Cortex of kidney (tissue), 1 donor: ENCODE measurements at places on chromosomes 7 and 10.

DNA sequence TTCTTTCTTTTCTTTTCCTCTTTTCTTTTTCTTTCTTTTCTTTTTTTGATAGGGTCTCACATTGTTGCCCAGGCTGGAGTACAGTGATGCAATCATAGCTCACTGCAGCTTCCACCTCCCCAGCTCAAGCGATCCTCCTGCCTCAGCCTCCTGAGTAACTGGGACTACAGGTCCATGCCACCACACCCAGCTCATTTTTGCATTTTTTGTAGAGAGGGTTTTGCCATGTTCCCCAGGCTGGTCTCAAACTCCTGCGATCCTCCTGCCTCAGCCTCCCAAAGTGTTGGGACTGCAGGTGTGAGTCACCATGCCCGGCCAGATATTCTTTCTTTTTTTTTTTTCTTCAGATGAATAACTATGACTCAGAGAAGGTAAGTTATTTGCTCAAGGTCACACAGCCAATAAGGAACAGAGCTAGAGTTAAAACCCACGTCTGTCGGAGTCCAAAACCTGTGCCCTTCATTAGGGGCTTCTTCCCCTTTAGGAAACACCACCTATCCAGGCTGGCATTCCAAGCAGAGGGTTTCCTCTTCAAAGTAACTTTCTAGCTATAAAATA lies 28.1 kb upstream of the DNMBP start:
- no peak for DNase-seq

DNA sequence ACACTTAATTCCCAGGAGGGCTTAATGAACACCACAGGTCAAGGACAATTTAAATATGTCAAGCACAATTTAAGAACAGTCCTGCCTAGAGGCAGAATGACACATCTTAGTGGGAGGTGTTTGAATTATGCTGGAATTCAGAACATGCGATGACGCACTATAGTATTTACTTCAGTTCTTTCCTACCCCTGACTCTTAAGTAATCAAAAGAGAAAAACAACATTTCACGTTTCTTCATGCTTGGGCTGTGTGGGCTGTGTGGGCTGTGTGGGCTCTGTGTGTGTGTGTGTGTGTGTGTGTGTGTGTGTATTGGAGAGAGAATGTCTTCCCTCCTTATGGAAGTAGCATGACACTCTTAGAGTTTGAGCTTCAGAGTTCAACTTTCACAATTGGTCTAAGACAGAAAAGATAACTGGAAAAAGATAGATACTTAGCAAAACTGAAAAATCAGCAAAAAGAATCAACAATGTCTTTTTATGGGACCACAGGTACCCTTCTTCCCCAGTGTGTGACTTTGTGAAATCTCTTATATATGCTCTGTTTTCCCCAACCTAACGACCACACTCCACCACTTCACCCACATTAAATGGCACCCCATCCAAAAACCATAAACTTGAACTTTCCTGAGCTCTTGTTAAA lies 33.7 kb upstream of the CABCOCO1 start:
- DNase-seq, result no peak

- no peak for DNase-seq
Measured at GRCh38 chr7:51430480-51431086, 114.0 kb upstream of the COBL start.

DNA sequence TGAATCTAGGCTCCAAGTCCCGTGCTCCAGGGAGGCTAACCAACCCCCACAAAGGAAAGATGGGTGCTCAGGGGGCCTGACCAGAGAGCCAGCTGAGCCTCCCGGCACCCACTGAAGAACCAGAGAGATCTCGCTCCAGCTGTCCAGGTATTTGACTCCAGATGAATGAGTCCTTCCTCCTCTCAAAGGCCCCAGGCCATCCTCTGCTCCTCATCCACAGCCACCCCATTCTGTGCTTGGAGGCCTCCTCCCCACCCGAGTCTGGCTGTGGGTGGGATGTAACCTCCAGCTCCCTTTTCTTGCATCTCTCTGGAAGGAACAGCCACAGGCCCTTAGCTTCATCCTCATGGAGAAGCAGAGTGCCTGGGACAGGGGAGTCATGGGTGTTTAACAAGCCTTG lies 44.6 kb downstream of the VSTM4 start:
- DNase-seq, result no peak

GRCh38 chr7:134920026-134920753 lies 66.1 kb upstream of the AGBL3 start:
- no peak for DNase-seq

- DNase-seq, result no peak
Measured at GRCh38 chr10:100163704-100164621, 21.9 kb downstream of the ERLIN1 start.

DNA sequence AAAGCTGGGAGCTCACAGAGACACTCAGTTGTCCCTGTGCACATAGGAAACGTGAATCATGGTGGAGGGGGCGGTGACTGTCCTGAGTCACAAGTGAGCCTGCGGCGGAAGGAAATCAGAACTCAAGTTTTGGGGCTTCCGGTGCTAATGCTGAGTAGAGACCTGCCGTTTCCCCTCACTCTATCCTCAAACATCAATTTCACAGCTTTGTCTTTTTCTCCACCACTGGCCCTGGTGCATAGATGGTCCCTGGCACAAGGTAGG lies 21.9 kb downstream of the ADCYAP1R1 start:
- no peak for DNase-seq

DNA sequence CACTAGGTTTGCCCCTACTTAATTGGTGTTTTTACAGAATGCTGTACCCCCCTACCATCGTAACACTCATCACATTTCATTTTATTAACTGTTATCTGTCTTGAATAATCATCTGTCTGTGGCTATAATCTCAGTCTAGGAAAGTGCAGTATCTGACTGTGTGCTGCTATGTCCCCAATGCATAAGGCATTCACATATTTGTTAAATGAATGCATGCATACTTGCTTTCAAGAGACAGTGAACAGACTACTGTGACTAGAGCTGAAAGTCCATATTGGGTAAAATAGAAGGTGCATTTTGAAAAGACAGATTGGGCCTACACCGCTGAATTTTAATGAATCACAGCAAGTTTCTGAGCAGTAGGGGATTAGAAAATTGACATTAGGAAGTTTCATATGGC lies 112.3 kb downstream of the ARHGAP12 start:
- no peak for DNase-seq

DNA sequence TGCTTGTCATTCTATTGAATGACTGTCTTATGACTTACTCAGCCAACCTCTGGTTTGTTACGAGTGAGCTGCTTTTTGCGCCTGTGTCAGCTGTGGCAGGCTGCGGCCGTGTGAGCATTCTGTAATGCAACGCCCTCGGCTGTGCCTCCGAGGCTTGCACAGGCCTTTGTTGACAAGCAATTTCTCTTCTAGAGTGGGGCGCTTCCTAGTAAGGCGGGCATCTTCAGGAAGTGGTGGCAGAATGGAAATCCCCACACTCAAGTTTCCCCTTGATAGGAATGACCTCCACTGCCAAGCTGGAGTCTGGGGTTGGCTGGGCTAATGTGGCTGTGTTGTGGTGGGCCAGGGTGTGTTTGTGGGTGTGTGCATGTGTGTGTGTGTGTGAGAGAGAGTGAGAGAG lies 20.2 kb upstream of the TMEM178B start:
- no peak for DNase-seq

DNA sequence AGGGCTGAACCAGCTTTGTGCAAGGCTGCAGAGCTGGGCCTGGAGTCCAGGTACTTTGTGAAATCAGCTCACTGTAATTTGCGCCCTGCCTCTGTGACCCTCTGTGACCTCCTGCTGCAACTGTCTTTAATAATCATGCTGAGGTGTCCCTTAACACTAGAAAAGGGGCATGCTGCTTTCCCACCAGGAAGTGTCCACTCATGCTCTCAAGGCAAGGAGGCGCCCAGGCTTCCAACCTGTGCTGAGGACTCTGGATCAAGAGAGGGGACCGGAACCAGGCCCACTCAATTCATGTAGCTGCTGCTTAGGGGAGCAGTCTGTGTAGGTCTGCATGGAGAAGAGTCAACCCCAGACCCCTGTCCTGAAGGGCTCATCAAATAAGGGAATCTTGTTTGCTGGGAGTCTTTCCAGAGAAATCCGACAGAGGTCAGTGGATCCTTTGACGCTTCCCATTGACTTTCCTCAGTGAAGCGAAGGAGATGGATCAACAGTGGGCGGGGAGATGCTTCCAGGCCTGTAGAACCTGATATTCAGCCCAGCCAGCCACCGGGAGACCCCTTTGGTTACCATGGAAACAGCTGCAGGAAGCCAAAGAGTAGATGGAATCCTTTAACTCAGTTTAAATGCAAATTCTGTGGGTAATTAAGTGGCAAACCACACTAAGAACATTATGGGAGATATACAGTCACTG lies 945.9 kb downstream of the GRID1 start:
- no peak for DNase-seq

GRCh38 chr7:8128449-8129317 lies 133.3 kb downstream of the ICA1 start:
- DNase-seq, result no peak

- DNase-seq, result no peak
Measured at GRCh38 chr7:94348142-94348541, 46.6 kb upstream of the COL1A2 start.

DNA sequence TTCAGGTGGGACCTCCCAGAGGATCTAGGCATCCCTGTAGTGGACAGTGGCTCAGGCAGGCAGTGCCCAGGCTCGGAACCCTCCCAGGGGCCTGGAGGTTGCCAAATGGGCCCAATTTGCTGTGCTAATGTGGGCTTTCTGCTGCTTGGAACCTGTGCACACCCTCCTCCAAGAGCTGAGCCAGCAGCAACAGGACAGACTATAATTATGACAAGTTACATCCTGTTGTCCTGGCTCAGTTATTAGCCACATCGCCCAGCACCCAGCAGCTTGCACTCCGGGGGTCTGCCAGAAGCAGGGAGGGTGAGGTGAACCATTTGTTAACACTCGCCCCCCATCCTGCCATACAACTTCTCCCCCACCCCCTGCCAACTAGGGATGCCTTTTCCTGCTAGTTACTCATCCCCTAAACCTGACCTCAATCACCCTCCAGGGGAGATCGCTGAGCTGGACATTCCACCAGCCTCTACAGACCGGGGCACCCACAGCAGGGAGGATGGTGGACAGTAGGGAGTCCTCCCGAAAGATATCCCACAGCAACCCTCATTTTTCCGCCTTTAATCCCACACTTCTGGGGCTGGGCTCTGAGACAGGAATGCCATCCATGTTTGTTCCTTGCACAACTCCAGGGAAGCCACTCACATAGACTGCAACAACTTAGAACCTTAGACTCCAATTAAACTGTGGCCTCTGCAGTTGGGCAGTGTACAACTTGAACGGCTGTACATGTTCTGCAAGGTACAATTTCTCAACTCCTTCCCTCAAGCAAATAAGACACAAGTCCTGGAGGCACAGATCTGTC lies 7.9 kb upstream of the MYL10 start:
- no peak for DNase-seq

- no peak for DNase-seq
Measured at GRCh38 chr10:59678884-59679301, 30.8 kb downstream of the SLC16A9 start.

DNA sequence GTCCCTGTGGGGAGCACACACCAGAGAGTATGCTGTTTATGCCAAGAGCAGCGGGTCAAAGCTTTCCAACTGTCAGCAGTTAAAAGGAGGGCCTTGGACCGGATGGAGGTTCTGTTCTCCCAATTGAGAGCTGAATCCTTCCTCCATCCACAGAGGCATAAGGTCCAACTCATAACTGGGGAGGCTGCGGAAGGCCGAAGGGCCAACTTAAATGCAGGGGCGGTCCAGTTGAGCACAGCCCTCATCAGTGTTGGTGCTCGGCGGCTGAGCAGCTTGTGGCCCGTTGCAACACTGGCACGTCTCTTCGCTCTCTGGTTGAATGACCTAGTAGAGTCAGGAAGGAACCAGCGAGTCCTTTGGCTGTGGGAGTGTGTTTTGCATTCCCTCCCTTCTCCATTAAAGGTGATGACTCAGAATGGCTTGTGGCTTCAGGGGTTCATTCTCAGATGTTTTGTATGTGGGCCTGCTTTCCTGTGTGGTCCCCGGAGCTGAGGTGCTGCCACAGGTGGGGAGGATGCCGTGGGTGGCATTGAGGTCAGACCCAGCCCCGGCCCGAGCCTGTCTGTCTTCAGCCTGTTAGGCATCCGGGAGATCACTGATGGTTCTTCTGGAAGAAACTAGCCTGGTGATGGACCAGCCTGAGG lies 44.8 kb upstream of the DMBT1 start:
- DNase-seq, result no peak

DNA sequence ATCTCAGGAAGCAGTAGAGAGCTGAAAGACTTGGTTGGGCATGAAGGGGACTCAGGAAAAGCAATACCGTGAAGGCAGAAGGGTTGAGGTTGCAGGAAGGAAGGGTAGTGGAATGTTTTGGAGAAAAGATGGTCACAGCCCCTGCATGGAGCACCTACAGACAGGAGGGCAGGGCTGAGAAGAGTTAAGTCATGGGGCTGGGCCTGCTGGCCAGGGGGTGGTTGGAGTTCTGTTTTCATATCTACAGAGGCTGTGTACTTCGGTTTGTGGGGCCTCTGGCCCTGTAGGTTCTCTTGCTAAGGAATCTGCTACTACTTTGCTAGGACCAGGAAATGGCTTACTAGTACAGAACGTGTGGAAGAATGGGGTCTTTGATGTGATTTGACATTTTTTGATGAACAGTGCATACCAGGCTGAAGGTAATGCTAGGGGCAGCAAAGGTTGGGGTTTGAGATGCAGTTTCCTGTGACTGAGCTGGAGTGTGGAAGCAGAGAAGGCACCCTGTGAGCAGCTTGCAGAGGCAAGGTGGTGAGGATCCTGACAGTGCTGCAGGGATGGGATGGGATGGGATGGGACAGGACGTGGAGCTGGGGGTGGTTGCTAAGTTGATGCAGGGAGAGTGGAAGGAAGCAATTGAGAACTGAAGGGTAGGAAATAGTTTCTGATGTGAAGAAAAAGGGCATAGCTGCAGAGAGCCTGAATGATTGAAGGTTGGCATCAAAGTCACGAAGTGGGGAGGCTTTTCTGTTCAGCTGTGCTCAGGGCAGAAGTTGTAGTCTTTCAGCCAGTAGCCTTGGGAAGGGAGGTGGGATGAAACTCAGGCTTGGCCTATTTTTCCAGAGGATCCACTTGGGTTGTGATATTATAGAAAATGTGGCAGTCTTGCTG lies 7.8 kb downstream of the RPS24 start:
- DNase-seq, result no peak

GRCh38 chr7:80623503-80624252 lies 14.8 kb upstream of the CD36 start:
- no peak for DNase-seq
